ENCODE measurements at places on chromosomes 3 and 15. TPM values are rescaled to one million over a fixed set of nuclear protein-coding genes. Genes with fewer than 3 reads are reported as not detected.

DNA sequence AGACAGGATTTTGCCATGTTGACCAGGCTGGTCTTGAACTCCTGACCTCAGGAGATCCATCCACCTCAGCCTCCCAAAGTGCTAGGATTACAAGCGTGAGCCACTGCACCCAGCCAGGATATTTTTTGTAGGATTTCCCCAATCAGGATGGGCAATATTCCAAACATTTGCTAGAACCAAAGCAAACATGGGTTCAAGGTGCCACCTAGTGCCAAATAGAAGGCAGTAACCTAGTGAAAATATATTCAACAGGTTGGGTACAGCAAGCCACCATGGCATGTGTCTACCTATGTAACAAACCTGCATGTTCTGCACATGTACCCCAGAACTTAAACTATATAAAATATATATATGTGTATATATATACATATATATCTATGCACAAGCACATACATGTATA lies 185.9 kb upstream of the CADM2 start:
- DNase-seq = no peak

- no peak for DNase-seq
Measured at GRCh38 chr3:115932807-115933206, 309.5 kb downstream of the GAP43 start.

GRCh38 chr3:119632216-119632615 lies 28.2 kb downstream of the POPDC2 start:
- DNase-seq = no peak

DNA sequence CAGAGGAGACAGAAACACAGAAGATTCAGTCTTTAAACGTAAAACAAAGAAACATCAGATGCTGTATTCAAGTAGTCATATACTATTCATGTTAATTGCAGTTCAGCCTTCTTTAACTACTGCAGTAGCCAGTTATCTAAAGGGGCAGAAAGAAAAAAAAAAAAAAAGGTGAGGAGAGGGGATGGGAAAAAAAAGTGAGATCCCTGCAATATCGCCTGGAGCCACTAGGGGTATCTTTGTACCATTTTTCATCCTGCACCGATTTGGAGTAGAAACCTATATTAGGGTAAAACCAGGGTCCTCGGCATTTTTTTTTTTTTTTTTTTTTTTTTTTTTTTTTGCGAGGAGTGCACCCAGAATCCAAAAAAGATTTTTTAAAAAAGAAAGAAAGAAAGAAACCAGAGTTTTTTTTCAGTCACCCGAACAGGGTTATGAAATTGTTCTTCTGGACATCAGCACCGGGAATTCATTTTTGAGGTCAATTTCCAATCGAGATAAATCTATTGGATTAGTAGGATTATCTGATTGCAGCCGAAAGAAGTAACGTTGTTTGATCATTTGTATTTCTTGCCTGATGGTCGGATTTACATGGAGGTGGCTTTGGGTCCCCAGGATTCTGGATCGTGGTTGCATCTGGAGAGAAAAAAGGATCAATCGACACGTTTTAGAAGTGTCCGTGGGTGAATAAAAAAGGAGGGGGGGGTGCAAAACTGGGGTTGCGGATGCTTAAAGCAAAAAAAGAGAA lies 186.7 kb downstream of the NLGN1 start:
- no peak for DNase-seq

- DNase-seq = no peak
Measured at GRCh38 chr3:126472277-126473006, 3.2 kb downstream of the ZXDC start.

DNA sequence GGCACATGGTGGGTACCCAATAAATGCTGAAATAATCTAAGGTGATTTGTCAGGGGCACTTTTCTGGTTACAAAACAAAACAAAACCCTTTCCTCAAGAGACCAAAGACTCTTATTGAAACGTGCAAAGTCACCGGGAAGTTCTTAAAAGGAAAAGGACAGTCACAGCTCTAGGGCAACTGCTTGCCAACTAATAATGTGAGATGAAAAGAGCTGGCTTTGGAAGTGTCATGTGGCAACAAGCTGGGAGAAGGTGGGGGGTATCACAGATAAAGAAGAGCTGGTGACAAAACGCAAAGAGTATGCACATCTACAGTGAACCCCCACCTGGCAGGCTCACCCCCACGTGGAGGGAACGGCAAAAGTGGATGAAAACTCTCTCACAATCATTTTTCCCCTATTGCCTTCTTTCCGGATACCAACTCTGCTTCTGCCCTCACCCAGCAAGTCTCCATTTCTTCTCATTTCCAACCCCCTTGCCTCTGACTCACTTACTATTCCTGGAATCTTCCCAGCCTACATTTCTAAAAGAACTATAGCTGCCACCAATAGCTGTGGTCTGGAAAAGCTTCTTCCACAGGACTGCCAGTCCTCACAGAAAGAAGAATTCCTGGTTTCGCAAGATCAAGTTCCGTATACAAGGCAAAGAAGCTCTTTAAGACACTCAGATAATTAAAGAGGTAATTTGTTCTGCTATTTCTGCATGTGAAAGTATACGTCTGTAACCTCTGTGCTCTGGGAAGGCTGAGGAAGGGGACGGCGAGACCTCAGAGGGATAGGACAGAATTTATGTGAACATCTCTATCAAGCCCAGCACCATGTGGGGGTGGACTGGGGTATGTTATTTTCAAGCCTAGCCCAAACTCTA lies 21.8 kb upstream of the ANPEP start:
- no peak for DNase-seq

- DNase-seq = no peak
Measured at GRCh38 chr3:57856675-57857074, 100.6 kb downstream of the SLMAP start.

GRCh38 chr3:60160111-60160821 lies 1091.0 kb downstream of the FHIT start:
- no peak for DNase-seq

- DNase-seq = no peak
Measured at GRCh38 chr3:127252446-127252845, 35.4 kb downstream of the PRR20G start.

GRCh38 chr3:189790658-189791057 lies 159.5 kb downstream of the TP63 start:
- no peak for DNase-seq

DNA sequence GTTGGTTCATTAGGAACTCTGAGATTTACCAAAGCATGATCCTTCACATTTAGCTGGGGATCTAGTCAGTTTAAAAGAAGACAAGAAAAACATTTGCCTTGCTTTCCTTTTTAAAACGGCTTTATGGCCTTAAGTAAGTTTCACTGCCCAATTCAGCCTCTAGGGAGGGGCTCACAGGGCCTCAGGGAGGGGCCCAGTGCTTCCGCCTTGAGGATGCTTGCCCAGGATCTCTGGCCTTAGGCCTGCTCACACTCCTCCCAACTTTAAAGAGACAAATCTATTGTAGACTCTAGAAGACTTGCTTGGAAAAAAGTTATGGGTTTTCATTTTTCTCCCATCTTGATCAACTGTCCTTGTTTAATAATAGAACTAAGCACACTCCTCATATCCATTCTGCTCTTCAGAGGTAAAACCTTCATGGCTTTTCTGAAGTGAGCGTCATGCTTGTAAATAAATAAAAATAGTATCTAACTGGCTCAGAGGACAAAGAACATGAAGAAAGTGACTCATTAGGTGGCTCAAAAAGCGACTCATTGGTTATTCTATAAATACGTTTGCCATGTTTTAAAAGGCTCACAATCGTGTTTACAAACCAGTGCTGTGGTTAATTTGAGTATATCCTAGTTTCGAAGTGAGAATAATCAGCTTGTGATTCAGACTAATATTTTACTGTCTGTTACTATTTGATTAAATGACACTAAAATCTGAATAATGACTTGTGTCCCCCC lies 13.7 kb downstream of the PDHB start:
- no peak for DNase-seq

- no peak for DNase-seq
Measured at GRCh38 chr15:94348084-94348483, 116.7 kb downstream of the MCTP2 start.

GRCh38 chr3:133644768-133645167 lies 17.0 kb downstream of the TOPBP1 start:
- DNase-seq = no peak

GRCh38 chr3:11643201-11643603 lies 513 bp downstream of the VGLL4 start:
- peak; percentile 60 for DNase-seq

DNA sequence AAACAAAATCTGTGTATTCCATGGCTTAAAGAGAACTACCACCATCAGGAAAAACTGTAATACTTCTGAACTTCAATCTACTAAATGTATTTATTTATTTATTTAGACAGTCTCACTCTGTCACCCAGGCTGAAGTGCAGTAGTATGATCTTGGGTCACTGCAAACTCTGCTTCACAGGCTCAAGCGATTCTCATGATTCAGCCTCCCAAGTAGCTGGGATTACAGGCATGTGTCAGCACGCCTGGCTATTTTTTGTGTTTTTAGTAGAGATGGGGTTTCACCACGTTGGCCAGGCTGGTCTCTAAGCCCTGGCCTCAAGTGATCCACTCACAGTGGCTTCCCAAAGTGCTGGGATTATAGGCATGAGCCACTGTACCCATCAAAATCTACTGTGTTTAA lies 202.3 kb upstream of the POU1F1 start:
- DNase-seq = no peak

GRCh38 chr15:100794008-100794407 lies 85.6 kb upstream of the ALDH1A3 start:
- DNase-seq = no peak

- no peak for DNase-seq
Measured at GRCh38 chr15:75195122-75195765, 6.4 kb upstream of the C15orf39 start.

DNA sequence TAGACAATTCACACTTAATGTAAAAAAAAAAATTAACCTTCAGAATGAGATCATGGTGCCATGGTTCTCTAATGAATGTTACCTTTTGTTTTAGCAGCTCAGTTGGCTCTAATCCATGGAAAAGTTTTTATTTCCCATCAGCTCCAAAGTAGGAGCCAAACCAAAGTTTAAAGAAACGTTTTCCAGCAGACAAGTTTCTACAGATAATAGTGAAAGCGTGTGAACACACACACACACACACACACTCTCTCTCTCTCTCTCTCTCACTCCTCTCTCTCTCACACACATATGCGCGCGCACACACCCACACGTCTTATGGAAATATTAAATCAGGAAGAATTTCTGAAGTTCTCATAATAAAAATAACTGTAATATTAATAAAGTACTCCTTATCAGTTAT lies 46.9 kb downstream of the MBNL1 start:
- no peak for DNase-seq

DNA sequence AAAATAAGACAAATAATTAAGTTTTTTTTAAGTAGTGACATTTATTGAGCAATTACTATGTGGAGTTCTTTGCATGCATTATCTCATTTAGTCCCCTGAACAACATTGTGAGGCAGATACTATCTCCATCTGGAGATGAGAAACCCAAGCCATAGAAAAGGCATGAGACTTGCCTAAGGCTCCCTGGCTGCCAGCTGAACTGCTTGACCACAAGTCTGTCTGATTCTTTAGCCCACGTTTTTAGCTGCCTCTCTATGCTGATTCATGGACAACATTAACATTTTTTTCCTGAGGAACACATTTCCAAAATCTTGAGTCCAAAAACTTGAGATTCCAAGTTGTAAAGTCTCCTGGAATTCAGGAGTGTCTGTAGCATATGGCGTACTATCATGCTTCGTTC lies 263.6 kb upstream of the GOLGA6L4 start:
- no peak for DNase-seq

- DNase-seq = no peak
Measured at GRCh38 chr3:106380232-106380631, 511.4 kb upstream of the CBLB start.

DNA sequence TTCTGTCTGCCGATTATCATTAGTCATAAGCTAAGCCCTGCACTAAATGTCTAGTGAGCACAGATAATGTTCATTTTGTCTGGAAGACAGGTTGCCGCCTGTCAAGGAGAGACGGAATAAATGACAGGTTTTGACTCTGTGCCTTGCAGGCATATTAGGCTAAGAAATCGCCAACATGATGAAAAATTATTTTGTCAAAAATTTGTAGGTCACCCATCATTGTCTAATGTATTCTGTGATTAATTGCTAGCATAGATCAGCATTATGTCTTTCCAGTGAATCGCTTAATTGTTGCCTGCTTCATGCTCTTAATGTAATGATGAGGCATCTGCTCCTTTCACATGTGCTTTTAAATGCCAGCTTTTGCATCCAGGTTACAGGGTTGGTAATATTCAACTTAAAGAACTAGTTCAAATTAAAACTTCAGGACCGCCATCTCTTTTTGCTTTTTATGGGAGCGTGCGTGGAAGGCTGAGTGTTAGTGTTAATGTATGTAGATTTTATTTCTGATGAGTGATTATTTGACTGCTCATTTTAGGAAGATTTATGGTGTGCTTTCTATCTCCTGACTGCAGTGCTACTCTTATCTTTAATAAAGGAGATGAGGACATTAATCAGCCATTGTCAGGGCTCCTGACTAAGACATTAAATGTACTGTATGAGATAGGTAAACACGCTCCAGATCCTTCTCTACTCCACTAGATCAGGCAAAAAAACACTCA lies 120.8 kb upstream of the MEIS2 start:
- no peak for DNase-seq

DNA sequence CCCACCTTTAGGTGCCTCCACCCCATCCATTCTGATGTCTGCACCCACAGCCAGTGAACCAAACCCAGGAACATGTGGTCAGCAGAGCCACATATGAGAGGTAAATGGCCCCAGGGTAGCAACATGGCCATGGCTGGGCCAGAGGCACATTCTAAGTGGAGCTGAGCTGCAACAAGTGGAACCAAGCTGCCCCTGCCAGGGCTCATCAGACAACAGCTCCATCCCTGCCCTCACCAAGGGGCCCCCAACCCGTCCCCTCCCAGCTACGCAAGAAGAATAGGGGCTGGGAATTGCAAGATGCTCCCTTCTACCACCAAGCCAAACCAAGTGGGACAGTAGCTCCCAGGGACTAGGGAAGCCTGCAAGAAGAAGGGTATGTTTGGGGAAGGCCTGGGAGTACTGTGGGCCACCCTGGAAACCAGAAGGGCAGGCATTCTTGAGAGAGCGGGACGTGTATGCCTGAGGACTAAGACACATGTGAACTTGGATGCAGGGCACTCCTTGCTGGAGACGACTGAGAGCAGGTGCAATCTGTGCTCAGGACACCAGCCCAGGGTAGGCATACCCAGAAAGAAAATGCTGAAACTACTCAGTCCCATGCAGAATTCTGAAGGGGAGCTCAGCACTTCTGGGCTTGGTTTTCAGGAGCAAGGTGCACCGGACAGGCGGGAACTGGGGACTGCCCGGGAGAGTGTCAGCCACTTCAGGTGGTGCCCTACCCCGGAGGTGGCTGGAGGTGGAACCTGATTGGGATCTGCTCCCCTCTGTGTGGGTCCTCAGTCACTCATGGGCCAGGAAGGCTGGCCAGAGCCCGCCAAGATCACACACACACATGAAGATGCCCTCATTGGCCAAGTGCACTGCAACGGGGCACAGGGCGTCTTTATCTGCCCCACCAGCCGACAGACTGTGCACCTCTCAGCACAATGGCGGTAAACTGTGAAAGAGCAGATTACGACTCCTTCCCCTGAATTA lies 9.5 kb downstream of the MYL3 start:
- DNase-seq = no peak

GRCh38 chr15:38041576-38041975 lies 107.1 kb downstream of the TMCO5A start:
- no peak for DNase-seq

GRCh38 chr3:44926172-44926571 lies 49.8 kb downstream of the ZDHHC3 start:
- no peak for DNase-seq

GRCh38 chr3:111311709-111312235 lies 230.2 kb upstream of the CD96 start:
- no peak for DNase-seq

GRCh38 chr3:118766306-118766669 lies 268.4 kb downstream of the IGSF11 start:
- DNase-seq = no peak

GOLGA8K gene
- 0.08 TPM for total RNA-seq

AMIGO3 gene
- not detected for total RNA-seq

GRM2 gene
- total RNA-seq = not detected

CIDEC gene
- total RNA-seq = 0.59 TPM

PLA2G4D gene
- not detected for total RNA-seq
